ENCODE measurements at places on chromosomes 2 and 18.

DNA sequence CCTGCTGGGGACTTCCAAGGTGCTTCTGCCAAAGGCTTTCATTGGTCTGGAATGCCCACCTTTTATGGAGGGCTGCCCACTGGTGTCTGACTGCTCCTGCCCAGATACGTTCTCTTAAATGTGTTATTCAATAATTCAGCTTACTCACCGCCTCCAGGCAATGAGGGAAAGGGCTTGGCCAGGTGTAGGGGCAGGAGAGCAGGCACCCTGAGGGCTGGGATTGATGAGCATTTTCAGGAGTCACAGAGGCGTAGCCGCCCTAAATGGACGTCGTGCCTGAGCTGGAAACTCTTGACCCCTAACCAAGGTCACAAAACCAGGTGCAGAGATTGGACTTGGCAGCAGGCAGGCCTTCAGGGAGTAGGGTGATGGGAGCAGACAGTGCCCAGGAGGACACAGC, 26.8 kb downstream of the MAL start:
- DNase-seq, result peak; percentile 16
- no peaks in the 10 kb centered on the region for H3K36me3 ChIP-seq
- H3K4me1 ChIP-seq, result no peaks in the 10 kb centered on the region
- H3K4me3 ChIP-seq, result no peak overlapping the region
- H3K27me3 ChIP-seq, result no peaks in the 10 kb centered on the region

DNA sequence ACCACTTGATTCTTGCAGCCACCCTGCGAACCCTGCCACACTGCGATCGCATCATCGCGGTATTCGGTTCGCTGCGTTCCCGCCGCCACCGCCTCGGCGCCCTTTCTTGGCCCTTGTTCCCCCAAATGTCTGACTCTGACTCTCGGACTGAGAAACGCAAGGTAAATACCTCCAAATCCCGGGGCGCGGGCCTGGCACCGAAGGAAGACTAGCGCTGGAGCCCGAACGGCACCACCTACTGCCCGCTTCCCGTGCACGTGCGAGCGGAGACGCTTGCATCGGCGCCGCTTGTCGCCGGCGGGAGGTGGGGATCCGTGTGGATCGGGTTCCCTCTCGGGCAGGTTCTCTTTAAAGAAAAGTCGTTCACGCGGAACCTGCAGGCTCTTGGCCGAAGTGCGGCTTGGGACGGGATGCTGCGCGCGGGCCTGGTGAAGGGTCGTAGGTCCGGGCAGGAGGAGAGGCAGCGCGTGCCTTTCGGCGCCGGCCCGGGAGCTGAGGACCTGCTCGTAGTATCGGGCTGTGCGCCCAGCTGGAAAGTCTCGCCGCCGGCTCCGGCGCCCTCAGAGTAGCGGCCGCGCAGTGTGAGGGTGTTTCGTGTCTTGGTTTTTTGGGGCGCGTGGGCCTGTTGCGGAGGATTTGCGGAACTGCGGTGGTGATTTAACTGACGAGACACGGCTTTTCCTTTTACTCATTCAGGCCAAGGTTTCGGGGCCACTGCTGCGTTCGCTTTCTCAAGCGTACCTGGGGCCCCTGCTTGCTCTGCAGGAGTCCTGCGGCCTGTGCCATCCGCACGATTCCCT, 514 bp downstream of the BCL2L11 start:
- peaks cover 26% of the 10 kb centered on the region for H3K36me3 ChIP-seq
- peaks cover 41% of the 10 kb centered on the region for H3K4me1 ChIP-seq
- peak overlapping the region; percentile 77 for H3K27ac ChIP-seq
- DNase-seq, result peak; percentile 81
- H3K27me3 ChIP-seq, result peaks cover 4% of the 10 kb centered on the region

DNA sequence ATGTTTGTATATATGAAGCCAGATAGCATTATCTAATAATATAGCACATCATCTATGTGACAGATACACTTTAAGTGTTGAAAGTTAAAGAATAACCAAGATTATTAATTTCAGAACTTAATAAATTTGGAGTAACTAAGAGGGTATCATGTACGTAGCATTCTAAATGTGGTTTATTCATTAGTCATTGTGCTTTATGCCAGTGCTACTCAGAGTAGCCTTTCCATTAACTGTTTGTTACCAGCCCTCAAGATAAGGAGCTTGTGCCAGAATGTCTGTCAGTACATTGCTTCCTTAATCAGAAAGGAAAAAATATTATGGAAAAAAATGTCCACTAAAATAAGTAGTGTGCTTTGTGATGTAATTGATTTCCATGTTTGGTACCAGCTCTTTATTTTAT, 94.9 kb upstream of the TWSG1 start:
- no peak overlapping the region for H3K27ac ChIP-seq
- peaks cover 33% of the 10 kb centered on the region for H3K36me3 ChIP-seq
- no peaks in the 10 kb centered on the region for H3K4me1 ChIP-seq
- no peaks in the 10 kb centered on the region for H3K27me3 ChIP-seq
- no peak for DNase-seq
- H3K4me3 ChIP-seq, result no peak overlapping the region

DNA sequence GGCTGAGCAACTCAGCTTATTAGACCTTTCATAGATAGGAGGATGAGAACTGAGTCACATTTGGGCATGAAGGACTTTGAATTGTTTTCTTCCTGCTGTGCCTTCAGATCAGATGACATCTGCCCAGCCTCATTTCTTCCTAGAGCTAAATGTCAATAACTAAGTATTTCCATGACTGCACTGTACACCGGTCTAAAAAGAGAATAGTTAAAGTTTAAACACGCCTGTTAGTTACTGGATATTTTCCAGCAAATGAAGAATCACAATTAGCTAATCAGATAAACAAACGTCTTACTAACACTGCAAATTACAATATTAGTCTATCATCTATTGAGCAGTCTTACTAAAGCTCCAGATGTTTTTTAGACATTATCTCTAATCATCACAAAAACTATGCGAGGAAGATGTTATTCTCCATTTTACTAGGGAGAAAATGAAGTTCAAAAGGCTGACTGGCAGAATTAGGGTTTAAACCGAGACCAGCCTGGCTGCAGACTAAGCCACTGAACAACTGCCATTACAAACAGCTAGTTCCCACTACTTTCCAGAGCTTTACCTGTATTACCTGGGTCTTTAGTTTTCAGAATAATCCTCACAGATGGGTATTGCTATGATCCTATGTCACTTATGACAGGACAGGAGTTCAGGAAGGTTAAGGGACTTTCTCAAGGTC, 69.4 kb upstream of the ZNF397 start:
- no peaks in the 10 kb centered on the region for H3K36me3 ChIP-seq
- H3K4me3 ChIP-seq, result no peak overlapping the region
- no peaks in the 10 kb centered on the region for H3K27me3 ChIP-seq
- DNase-seq, result no peak

- H3K27me3 ChIP-seq, result no peaks in the 10 kb centered on the region
- no peaks in the 10 kb centered on the region for H3K4me1 ChIP-seq
- H3K27ac ChIP-seq, result no peak overlapping the region
- H3K36me3 ChIP-seq, result no peaks in the 10 kb centered on the region
- no peak overlapping the region for H3K4me3 ChIP-seq
Measured at GRCh38 chr18:70981400-70982140, 692.7 kb downstream of the SOCS6 start.

DNA sequence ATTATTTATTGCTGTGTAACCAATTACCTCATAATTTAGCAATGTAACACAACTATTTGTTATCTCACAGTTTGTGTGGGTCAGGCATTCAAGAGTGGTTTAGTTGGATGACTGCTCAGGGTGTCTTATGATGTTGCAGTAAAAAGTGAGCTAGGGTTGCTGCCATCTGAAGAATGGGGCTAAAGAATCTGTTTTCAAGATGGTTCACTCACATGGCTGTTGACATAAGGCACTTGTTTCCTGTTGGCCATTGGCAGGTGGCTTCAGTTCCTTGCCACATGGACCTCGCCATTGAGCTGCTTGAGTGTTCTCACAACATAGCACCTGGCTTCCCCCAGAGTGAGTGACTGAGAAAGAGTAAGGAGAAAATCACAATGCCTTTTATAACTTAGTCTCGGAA, 123.2 kb downstream of the TMEM17 start:
- no peak for DNase-seq
- H3K36me3 ChIP-seq, result no peaks in the 10 kb centered on the region
- no peak overlapping the region for H3K27ac ChIP-seq
- no peak overlapping the region for H3K4me3 ChIP-seq
- no peaks in the 10 kb centered on the region for H3K27me3 ChIP-seq
- H3K4me1 ChIP-seq, result no peaks in the 10 kb centered on the region

DNA sequence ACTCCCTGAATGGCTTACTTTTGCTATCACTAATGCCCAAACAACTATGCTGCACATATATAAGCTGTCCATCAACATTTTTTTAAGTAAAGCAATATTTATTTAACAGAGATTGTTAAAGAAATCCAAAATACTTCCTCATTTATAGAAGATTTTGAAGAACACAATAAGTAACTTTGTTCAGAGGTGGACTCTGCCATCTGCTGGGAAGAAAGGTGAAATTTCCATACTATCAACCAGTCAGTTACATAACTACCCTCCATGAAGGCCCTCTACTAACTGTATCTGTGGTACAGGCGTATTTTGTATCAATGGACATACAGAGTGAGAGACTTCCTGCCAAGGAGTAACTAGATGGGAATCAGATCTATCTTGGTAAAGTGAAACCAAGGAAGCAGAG, 106.0 kb downstream of the DTNB start:
- H3K4me1 ChIP-seq, result no peaks in the 10 kb centered on the region
- no peak for DNase-seq
- no peaks in the 10 kb centered on the region for H3K27me3 ChIP-seq
- H3K36me3 ChIP-seq, result no peaks in the 10 kb centered on the region

All from upper lobe of right lung (tissue), 1 donor.